Lung (tissue), 17 donors: ENCODE measurements at places on chromosomes 2 and 18. TPM values are rescaled to one million over a fixed set of nuclear protein-coding genes. Genes with fewer than 3 reads are reported as not detected.

- no peak for DNase-seq
These were observed 47.1 kb downstream of the PLCL1 start for GRCh38 chr2:197851451-197851850.

GRCh38 chr2:2742726-2743125 is 411.7 kb upstream of the MYT1L start:
- DNase-seq, result no peak

DNA sequence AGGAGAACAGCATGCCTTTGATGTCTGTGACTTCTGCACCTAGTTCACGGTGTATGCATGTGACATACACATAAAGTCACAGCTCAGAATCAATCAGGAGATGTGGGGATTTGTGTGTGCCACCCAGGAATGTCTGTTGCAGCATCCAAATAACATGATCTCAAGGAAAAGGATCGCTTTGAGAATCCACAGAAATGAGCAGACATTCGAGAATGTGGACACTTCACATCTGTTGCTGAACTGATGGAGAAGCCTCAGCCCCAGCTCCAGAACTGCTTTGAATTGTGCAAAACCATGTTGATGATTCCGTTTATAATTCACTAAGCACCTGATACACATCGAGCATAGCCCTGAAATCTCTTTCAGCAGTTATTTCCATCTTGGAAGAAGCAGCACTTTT is 208.6 kb downstream of the CMPK2 start:
- no peak for DNase-seq

The IKZF2 gene
- 1.3 TPM for polyA plus RNA-seq

The HOXD1 gene
- polyA plus RNA-seq, result 3.2 TPM

- peak; percentile 57 for DNase-seq
These were observed 2.1 kb upstream of the HSBP1L1 start for GRCh38 chr18:79962311-79962710.

The TMEM200C gene
- polyA plus RNA-seq, result 0.21 TPM

The ALKAL2 gene
- polyA plus RNA-seq, result 31.3 TPM

- peak; percentile 69 for DNase-seq
These were observed 32.8 kb upstream of the IL1B start for GRCh38 chr2:112869258-112869842.

The RNF181 gene
- 296 TPM for polyA plus RNA-seq

GRCh38 chr2:45171136-45171501 is 161.9 kb upstream of the SIX2 start:
- peak; percentile 33 for DNase-seq

GRCh38 chr2:204863336-204863735 is 318.1 kb downstream of the PARD3B start:
- DNase-seq, result no peak

The RAB17 gene
- 73.3 TPM for polyA plus RNA-seq

- no peak for DNase-seq
These were observed 304.4 kb downstream of the CCDC178 start for GRCh38 chr18:33135951-33136660.
